ENCODE measurements at places on chromosomes 7 and 10.

GRCh38 chr7:21580073-21580521, 37.3 kb downstream of the DNAH11 start:
- no peak for DNase-seq

GRCh38 chr7:147759327-147759943, 831.1 kb upstream of the C7orf33 start:
- no peak for DNase-seq

DNA sequence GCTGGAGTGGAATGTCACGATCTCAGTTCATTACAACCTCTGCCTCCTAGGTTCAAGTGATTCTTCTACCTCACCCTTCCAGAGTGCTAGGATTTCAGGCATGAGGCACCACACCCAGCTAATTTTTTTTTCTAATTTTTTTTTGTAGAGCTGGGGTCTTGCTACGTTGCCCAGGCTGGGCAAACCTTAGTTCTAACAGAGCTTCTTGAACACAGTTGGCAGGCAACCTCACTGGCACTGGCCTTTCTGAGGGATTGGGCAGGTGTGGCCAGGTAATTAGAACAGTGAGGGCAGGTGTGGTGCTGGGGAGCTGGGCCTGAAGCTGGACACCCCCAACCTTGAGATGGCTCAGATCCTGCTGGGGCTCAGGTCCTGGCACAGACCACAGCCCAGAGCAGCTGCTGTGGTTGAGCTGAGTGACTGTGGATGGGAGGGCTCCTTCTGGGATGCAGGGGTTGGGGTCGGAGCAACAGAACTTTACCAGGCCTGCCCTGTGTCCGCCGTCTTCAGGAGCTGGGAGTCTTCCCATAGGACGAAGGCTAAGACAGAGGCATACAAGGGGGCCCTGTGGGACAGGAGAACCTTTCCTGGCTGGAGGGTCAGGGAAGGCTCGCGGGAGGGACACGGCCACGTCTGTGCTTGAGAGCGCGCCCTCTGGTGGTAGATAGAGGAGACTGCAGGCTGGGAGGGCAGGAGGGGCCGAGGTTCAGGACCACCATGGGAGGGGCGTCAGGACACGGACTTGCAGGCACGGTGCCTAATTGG, 48.2 kb downstream of the COL26A1 start:
- DNase-seq = no peak

- no peak for DNase-seq
Measured at GRCh38 chr10:109723305-109723704, 200.0 kb downstream of the XPNPEP1 start.

- no peak for DNase-seq
Measured at GRCh38 chr10:61138708-61139591, 195.0 kb upstream of the RHOBTB1 start.

GRCh38 chr7:8761731-8762130, 328.3 kb downstream of the NXPH1 start:
- DNase-seq = no peak
